Stimulated activated CD8-positive, alpha-beta memory T cell treated with anti-CD3 and anti-CD28 coated beads, Interleukin-4, amount 100 ng/mL, for 1 hour (primary cell): ENCODE measurements at places on chromosomes 7 and 10.

DNA sequence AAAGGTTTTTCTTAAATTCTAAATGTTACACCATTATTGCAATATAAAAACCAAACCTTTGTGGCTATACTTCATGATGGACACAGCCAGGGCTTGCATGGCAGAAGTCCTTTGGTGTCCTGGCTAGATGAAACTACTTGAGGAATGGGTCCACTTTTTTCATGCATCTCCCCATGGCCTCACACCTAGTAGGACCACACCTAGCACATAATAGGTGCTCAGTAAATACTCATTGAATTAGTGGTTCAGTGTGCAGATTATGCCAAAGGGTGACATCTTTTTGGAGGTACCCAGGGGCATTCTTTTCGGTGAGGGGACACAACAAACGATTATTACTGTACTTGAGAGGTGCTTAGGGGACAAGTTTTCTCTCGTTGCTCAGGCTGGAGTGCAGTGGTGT, 20.7 kb upstream of the SRGN start:
- no peak for DNase-seq

DNA sequence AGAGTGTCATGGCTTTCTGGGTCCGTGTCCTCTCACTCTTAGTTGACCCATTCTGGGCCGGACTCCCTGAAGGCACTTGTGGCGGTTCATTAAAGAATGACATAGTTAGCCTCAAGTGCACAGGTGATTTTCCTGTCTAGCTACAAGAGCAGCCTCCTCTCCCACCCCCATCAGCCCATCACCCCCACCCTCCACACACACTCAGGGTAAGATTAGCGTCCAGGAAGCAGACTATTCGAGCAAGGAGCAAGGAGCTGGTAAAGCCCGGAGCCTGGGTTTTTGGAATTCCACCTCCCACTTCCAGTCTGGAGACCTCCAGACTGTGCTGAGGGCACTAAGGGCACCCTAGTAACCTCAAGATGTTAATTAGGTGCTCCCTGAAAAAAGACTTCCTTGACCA, 39.5 kb downstream of the TACR2 start:
- no peak for DNase-seq

- no peak for DNase-seq
Measured at GRCh38 chr10:132144086-132144485, 42.7 kb upstream of the DPYSL4 start.

GRCh38 chr7:126211875-126212274, 1040.9 kb downstream of the GRM8 start:
- DNase-seq, result no peak

GRCh38 chr10:112307358-112308124, 24.3 kb downstream of the TECTB start:
- no peak for DNase-seq

DNA sequence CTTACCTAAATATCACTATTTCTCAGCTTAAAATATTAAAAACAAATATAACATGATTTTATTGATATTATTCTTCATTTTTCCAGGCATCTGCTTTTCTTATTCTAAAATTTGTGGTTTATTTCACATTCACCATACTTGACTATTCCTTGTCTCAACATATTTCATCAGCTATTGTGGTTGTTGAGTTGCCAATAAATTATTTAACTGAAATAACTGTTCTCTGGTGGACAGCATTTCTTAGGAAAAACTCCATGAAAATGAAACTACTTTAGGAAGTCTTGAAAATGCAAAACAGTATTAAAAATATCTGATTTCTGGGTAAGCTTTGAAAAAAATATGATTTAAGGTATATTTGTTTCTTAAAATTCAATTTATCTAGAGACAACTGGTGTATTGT, 122.9 kb upstream of the SEMA3A start:
- DNase-seq, result no peak

- DNase-seq, result no peak
Measured at GRCh38 chr10:31395695-31396094, 76.7 kb downstream of the ZEB1 start.

DNA sequence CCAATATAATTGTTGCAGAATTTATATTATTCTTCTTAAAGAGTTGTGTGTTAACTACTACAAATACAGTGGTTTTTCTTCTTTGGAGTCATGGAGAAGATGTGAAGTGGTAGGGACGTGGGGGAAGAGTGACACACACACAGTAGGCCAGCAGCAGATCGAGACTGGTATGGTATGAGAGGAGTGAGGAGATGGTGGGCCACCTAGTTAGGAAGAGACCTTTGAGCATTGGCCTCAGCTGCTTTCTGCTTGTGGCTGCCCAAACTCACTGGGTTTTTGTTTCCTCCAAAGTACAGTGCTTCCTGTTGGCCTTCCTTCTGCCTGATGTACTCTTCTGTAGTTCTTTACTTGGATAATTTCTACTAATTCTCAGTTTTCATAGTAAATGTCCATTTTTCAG, 14.6 kb downstream of the VCL start:
- no peak for DNase-seq

GRCh38 chr7:37318541-37318940, 130.1 kb downstream of the ELMO1 start:
- DNase-seq, result no peak

- no peak for DNase-seq
Measured at GRCh38 chr7:130960208-130960988, 226.4 kb upstream of the KLF14 start.

DNA sequence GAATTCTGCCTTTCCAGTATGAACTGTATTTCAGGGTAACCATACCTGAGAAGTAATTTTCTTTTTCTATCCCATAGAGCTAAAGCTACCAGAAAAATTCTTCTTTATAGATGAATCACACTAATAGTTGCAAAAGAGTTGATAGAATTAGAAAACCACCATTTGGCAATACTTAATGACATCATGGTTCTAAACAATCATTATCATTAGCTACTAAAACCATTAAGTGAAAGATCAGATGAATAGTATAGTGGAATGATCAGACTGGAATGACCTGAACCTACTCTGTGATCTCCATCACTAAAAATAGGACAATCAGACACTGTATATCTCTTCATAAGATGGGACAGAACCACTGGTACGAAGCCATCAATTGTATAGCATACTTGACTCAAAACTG, 19.8 kb upstream of the ZC3HAV1L start:
- no peak for DNase-seq

GRCh38 chr7:85516675-85517074, 329.8 kb upstream of the SEMA3D start:
- no peak for DNase-seq

DNA sequence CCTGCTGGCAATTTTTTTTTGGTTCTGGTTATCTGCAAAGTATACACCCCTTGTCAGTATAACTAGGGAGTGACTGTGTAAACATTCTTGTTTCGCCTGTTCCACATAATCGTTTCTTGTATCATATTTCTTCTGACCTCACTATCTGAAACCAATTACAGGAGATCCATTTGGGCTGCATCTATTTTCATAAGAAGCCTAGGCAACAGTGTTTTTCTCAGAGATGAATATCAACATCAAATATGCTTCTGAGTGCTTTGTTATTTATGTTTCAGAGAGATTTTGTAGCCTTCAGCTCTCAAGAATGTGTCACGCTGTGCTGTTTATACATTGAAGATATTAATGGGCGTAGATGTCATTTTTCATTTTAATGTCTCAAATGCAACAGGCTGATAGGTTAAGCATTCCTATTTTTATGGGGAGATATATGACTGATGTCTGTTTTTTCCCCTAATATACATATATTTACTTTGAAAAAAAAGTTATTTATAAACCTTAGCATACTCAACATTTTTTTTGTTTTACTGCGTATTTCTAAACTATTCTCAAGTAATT, 115.5 kb downstream of the FOXP2 start:
- no peak for DNase-seq
